Glutamatergic neuron (in vitro differentiated cells): ENCODE measurements at places on chromosomes 3 and 15. TPM values are rescaled to one million over a fixed set of nuclear protein-coding genes. Genes with fewer than 3 reads are reported as not detected.

The ACP3 gene
- not detected for total RNA-seq

The ZCWPW2 gene
- 0.49 TPM for total RNA-seq

The MGLL gene
- 10.3 TPM for total RNA-seq

The CPNE9 gene
- total RNA-seq = 54.6 TPM

The MUC20 gene
- total RNA-seq = not detected
